ENCODE measurements at places on chromosomes 13 and 19.
A peak's percentile ranks its signal among the peaks of the same experiment; 100 is the strongest.

GRCh38 chr13:43434191-43434590 is 352.6 kb downstream of the ENOX1 start:
- no peak for DNase-seq

DNA sequence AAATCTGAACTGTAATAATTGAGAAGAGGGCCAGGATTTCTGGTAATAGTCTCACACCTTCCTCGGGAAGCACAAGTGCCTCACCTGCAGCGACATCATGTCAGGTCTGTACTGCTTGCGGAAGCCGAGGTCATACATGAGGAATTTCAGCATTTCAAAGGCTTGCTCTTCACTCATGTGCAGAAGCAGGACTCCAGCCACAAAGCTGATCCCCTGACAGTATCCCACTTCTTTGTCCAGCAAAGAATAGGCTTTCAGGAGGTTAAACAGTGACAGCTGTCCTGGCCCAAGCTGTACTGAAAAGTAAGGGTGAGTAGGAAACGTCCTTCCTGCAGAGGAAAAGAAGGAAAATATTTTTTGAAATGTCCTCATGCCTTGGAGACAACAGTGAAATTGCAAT is 182.7 kb downstream of the TBC1D4 start:
- DNase-seq: no peak

DNA sequence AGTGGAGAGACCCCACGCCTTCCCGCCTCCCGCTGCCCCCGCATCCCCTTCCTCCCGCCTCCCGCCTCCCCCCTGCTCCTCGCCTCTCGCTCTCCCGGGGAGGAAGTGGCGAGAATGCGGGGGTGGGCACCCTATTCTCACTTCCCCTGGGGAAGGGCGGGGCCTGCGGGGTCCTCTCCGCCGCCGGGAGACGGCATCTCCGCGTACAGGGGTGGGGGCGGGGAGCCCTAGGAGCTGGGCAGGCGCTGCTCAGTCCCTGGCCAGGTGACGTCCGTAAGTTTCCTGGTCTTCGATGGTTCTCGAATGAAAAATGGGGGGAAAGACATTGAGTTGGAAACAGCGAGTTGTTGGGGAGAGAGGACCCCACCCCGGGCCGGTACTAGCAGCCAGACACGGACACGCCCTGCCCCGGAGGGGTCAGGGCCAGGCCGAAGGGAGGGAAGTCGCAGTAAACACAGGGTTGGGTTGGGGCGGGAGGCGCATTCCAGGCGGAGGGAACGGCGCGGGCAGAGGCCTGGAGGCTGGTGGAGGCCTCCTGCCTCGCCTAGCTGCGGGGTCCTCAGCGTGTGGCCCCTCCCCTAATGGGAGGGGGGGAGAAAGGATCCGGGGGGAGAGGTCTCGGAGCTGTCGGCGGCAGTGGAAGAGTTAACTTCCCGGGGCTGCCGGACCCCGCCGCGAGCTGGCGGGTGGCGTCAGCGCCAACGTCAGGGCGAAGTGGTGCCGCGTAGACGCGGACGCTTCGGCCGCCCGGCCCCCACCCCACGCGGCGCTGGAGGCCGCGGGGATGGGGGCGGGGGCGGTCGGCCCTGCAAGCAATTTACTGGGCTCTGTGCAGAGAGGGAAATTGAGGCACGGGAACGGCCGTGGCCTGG is 10.4 kb upstream of the JUND start:
- peak; percentile 76 for DNase-seq

DNA sequence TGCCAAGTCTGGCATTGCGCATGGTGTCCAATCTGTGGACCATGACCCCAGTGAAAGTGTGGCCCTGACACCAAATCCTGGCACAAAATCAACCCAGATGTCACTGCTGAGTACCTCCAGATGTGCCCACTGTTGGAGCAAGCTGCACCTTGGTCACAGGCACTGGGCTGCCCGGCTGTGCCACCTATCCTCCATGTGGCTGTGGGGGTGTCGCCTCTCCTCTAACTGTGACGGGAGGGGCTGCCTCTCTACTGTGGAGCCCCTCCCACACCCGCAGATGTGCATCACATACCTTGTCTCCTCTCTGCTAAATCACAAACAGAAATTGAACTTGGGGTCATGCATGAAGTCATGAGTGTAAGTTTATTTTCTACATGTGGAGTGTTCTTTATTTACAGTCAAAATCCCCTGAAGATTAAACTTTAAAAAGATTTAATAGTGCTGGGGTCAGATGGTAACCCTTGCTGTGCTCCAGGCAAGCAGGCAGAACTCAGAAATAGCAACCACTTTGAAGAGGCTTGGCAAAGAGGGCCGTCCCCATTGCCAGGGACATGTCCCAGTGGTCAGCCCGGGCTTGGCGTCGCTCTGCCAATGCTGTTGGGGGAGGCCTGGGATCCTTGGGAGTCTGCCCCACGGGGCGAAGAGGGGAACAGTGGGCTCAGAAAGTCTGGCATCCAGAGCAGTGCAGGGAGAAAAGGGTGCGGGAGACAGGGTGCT is 46.4 kb upstream of the ZNF536 start:
- no peak for DNase-seq

DNA sequence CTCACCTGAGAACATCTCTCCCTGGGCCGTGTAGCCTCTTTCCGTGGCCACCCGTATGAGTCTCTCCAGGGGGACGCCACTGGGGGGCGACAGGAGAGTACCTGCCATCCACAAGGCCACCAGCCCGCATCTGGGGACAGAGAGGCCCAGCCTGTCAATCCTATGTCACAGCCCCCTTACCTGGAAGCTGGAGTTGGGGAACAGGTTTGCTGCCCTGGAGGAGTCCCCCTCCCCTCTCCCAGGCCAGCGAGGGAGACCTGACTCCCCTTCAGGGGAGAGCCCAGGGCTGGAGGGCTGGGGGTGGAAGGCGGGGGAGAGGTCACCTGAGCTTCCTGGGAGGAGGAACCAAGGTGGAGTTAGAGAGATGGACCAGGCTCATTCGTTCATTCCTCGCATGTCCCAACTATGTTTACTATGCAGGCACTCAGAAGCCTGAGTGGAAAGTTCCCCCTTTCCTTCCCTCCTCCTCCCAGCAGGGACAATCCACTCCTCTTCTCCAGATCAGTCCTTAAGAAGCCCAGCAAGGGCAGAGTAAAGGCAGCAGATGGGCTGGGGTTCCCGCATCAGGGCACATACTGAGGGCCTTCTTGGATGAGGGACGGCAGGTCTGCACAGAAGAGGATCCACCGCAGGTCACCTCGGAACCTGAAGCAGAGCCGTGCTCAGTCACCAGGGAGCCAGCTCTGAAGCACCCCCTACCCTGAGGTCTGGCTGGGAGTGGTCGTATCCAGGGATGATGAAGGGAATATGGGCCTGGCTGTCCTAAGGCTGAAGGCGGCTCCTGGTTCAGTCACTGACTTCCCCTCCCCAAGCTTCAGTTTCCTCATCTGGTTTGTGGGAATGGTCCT is 5.5 kb downstream of the ACTMAP start:
- DNase-seq: peak; percentile 14

- DNase-seq: no peak
Measured at GRCh38 chr13:25874064-25874737, 177.6 kb downstream of the SHISA2 start.

DNA sequence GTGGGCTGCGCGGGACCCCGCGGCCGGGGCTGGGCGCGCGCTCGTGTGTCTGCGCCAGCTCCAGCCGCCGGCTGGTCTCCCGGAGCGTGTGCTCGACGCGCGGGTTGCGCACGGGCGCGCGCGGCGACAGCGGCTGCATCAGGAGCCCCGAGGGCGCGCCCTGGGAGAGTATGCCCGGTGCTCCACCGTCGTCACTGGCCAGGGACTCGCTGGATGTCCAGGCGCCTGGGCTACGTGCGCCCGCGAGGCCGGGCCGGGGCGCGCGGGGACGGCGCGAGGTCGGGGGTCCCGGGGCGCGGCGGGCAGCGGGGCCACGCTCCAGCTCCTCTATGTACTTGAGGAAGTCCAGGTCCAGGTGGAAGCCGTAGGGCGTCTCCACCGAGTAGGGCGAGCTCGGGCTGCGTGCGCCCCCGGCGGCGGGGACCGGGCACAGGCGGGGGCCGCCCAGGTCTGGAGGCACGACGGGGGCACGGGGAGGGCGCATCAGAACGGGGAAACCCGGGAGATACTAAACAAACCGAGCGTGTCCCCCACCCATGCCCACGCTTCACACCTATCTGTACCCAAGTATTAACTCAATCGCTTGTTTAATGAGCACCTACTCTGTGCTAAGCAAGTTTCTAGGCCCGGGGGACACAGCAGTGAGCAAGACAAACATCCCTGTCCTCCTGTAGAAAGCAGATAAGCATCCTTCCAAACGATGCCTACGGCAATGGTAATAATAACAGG is 7.6 kb downstream of the KANK3 start:
- DNase-seq: no peak

DNA sequence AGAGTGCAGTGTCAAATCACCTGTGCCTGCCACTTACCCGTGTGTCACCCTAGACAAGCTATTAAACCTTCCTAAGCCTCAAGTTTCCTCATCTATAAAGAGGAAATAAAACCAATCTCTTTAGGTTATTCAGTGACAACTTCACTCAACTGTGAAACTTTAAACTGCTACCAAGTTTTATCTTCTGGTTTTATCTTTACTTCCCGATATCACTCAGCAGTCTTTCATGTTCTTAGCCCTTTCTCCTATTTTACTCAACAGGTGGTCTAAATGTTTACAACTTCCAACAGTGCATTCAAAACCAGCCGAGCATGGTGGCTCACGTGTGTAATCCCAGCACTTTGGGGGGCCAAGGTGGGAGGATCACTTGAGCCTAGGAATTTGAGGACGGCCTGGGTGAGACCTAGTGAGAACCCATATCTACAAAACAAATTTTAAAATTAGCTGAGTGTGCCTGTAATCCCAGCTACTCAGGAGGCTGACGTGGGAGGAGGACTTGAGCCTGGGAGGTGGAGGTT is 59.6 kb downstream of the GPALPP1 start:
- DNase-seq: no peak

DNA sequence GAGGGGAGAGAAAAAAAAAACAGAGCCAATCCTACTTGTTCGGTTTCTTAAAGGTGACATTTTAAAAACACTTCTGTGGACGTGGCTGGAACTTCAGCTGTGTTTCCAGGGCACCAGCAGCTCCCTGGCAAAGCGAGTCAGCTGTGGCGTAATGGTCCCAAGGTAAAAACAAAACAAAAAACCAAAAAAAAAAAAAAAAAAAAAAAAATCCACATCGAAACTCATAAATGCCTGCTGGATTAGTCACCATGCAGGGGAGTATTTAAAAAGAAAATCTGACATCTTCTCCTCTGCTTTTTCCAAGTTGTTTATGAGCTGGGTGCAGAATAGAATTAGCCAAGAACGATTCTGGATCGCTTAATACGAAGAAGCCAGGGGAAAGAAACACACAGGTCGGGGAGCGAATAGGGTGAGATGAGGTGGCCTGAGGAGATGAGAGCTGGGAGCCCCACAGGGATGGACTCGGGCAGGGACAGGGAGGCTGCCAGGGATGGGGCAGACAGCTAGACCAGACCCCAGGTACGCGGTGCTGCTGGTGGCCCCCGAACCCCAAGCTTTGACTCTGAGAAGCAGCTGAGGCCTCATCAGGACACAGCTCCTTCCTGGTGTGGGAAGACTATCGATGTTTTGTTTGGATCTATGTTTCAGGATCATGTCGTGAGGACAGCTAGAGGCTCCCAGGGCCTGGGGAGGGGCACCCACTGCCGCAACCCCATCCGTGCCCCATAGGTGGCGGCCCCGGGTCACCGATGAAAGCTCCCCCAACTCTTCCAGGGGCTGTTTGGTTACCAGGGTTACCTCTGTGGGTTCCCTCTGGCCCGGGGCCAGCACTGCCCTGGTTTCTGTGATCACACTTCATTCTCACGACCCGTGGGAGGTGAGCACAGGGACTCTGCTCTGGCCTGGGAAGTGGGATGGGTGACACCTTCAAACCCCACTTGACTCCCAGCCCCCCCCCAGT is 3.1 kb upstream of the CTXN1 start:
- peak; percentile 53 for DNase-seq

- peak; percentile 70 for DNase-seq
Measured at GRCh38 chr19:38634757-38635482, 12.5 kb upstream of the ACTN4 start.

DNA sequence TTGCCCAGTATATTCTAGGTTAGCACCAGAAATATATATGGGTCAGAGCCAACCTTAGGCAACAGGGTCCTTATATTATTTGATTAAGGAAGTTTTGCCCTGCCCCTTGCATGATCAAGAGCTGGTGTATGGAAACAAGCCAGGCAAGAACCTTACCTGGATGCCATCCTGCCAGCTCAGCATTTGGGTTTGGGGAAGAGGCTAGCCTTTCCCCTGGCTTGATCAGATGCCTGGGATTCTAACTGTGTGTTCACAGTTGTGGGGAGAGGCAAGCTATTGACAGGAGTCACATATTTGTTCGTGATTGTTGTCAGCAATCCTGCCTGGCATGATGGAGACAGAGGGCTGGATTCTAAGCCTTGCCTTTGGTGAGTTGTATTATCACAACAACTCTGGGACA is 260.0 kb upstream of the DACH1 start:
- no peak for DNase-seq

- DNase-seq: no peak
Measured at GRCh38 chr19:38654628-38655055, 7.2 kb downstream of the ACTN4 start.

GRCh38 chr19:33175886-33176669 is 18.1 kb upstream of the LRP3 start:
- DNase-seq: no peak

DNA sequence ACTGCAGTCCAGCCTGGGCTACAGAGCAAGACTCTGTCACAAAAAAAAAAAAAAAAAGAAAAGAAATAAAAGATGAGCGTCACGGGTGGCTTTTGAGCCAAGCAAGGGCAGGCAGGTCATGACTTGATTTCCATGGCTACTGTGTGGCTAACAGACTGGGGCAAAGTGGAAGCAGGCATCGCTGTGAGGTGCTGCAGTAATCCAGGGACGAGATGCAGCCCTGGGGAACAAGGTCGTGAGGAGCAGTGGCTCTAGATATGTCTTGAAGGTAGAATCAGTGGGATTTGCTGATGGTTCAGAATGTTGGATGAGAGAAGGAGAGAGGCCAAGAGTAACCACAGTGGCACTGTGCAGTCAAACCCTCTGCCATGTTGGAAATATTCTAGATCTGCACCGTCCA is 14.2 kb downstream of the HAS1 start:
- DNase-seq: no peak

DNA sequence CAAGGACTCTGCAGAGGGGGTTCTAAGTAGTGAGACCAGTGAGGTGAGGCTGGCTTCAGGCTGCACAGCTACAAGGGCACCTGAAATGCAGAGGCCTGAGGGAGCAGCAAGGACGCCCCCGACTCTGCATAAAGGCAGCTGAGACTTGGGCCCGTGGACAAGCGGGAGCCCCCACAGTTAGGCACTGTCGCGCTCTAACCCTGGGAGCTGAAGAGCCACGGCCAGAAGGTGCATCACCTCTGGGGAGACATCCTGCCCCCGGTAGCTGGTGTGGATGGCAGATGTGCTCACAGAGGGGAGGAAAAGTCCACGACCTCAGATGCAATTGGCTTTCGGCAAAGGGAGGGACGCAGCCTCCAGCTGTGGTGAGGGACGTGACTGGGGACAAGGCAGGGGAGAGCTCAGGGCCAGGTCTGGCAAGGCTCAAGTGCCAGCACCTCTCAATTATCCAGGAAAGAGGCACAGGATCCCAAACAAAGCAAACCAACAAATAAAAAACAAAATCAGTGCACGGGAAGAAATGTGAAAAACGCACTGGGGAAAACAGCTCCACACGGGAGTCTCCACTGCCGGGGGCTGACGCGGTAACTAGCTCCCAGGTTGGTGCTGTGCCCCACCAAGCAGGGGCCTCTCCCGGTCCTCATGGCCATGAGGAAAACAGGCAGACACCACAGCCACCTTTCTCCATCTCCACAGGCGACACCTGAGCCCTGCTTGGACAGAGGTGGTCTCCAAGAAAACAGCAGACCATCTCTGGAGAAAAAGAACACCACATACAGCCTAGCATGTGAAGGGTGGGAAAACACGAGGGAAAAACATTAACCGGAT is 23.0 kb upstream of the PLPP2 start:
- DNase-seq: no peak
